NCI-H187 treated with DMSO at 0.1 percent for 48 hours (cell line): ENCODE measurements at places on chromosomes 3 and 15.

GRCh38 chr3:48500656-48501055 is 3.3 kb downstream of the SHISA5 start:
- no peak for DNase-seq

GRCh38 chr3:49720855-49721595 is 1.5 kb upstream of the AMIGO3 start:
- DNase-seq = no peak

- no peak for DNase-seq
Measured at GRCh38 chr3:142566096-142566495, 12.4 kb downstream of the ATR start.

DNA sequence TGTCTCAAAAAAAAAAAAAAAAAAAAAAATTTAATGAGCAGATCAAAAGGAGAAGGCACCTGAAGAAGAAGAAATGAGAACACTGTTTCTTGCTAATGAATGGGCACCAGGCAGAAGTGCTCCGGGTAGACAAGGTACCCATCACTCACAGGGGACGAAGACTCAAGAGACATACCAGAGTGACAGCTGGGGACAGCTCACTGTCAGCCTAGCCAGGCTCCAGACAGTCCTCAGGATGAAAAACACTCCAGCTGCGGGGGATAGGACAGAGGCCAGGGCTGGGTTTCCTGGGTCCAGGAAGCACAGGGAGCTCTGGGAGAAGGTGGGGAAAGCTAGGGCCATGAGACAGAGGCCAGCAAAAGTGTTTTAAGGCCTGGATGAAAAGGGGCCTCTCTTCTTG is 48.5 kb upstream of the PARL start:
- no peak for DNase-seq
